ENCODE measurements at places on chromosomes 4 and X. TPM values are rescaled to one million over a fixed set of nuclear protein-coding genes. Genes with fewer than 3 reads are reported as not detected.

The UGT2B10 gene
- total RNA-seq, result not detected

The SPON2 gene
- 26.4 TPM for total RNA-seq

The POF1B gene
- total RNA-seq, result 0.15 TPM

The MAGEB10 gene
- total RNA-seq, result not detected

The RNF150 gene
- 0.13 TPM for total RNA-seq
